ENCODE measurements at places on chromosomes 5 and 9.

DNA sequence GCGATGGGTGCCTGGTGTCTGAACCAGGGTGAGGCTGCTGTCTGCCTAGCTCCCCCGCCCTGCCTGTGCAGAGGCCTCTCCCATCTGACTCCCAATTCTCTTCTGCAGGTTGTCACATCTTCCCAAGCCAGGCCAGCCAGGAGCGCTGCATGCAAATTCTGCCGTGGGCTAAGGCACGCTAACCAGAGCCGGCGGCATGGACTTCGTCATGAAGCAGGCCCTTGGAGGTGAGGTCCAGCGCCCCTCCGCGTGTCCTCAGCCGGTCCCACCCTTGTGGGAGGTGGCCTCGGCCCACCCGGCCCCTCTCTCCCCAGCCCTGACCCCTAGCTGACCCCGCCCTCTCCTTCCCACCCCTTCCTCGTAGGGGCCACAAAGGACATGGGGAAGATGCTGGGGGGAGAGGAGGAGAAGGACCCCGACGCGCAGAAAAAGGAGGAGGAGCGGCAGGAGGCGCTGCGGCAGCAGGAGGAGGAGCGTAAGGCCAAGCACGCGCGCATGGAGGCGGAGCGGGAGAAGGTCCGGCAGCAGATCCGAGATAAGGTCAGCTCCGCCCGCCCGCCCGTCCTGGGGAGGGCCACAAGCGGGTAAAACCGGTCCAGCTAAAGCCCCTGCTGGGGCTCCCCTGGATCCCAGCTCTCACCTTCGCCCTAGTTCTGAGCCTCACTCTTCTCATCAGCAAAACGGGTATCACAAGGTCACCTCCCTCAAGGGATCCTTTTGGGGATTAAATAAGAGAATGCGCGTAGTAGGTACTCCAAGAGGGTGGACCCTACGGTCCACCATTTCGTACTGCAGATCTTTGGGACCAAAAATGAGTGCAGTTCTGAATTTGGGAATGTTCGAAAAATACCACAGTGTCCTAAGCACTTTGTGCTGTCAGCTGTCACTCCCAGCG is 7.4 kb downstream of the CPLX2 start:
- no peak for DNase-seq

DNA sequence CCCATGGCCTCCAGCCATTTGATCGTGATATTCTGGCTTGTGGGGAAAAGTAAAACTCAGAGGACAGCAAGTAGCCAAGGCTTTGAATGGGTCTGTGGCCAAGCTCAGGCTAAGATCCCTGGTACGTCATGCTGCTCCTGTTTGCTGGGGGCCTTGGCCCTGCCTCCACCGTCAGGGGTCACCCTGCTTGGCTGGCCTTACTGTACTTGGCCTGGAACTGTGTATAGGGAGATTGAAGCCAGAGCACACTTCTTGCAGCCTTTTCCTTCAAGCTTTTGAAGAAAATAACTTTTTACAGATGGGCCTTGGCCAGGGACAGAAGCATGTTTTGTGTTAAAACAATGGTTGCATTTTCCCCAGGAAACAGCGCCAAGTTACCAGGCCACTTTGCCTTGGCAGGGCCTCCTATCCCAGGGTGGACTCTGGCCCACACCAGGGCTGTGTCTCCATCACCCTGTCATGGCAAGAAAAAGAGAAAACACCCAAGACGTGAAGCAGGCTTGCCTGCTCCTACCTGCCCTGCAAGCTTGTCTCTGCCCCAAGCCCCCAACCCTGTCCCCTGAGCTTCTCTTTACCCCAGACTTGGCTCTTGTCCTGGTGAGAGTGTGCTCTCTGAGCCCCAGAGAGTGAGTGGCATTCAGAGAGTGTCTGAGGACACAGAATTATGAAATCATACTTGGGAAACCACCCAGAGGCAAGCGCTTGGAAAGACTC is 286.9 kb downstream of the GADD45G start:
- no peak for DNase-seq

GRCh38 chr9:19495186-19496028 is 86.6 kb downstream of the ACER2 start:
- DNase-seq: no peak

DNA sequence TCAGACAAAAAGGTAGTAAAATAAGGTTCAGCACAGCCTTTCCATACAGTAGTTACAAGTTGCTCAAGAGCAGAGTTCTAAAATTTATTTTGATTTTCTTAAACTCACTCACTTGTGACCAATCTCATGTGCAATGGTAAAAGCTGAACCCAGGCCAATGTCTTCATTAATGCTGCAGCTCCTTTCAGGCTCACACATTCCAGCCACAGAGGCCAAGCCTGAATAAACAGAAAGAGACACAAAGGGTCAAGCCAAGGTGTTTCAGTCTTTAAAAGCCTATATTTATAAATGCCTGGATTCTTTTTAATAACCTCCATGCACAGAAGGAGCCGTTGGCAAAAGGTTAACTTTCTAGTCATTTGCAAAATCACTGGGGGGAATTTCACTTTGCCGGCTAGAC is 152.5 kb downstream of the ADAMTS6 start:
- no peak for DNase-seq

DNA sequence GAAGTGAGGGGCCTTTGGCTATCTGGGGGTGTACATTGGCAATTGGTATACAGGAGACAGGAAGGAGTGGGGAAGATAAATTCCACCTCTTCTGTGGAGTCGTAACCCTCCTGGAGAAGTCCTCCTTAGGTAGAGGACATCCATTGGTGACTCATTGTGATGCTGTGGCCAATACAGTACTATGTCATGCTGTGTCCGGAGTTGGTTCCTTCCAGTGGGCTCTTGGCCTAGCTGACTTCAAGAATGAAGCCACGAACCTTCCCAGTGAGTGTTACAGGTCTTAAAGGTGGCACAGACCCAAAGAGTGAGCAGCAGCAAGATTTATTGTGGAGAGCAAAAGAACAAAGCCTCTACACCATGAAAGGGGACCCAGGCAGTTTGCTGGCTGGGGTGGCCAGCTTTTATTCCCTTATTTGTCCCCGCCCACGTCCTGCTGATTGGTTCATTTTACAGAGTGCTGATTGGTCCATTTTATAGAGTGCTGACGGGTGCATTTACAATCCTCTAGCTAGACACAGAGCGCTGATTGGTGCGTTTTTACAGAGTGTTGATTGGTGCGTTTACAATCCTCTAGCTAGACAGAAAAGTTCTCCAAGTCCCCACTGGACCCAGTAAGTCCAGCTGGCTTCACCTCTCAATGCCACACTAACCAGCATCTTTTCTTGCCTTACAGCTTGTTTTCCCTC is 37.3 kb upstream of the FBP1 start:
- no peak for DNase-seq

DNA sequence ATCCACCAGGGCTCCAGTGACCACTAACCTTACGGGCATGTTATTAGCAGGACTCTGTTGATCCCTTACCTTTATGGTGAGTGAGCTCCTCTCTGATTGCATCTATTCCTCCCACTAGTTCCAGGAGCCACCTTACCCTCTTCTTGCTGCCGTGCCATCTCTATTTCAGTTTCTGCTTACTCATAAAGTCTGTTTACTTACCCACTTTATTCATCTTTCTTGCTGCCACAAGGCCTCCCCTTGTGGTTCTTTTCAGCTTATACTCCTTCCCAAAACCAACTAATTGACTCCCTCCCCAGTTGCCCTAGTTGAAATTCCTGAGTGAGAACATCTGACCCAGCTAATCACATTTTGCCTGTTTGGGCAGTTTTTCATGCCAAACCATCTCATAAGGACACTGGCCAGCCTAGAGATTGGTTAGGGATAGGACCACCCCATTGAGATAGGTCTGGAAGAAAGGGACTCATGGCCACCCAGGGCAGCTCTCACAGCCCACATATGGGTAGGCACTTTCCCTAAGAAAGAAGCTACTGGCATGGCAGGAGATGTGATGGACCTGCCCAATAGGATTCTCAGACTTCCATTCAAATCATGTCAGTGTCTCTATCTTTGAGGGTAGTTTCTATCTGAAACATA is 412.7 kb downstream of the EFNA5 start:
- no peak for DNase-seq

DNA sequence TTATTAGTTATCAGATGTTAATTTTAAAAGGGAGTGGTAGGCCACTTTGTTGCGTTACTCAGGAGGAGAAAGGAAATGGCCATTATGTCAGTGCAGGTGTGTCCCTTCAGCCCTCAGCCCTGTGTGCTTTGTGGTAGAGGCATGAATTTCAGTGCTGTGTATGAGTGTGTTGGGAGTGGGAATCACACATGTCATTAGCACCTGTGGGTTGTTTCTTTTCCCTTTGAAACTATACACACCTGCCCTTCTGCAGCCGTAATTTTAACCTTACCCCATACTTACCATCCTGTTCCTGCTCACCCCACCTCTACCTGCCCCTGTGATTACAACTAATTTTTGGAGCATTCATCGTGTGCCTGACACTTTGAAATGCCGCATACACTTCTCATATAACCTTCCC is 156.4 kb downstream of the ARHGAP26 start:
- no peak for DNase-seq

DNA sequence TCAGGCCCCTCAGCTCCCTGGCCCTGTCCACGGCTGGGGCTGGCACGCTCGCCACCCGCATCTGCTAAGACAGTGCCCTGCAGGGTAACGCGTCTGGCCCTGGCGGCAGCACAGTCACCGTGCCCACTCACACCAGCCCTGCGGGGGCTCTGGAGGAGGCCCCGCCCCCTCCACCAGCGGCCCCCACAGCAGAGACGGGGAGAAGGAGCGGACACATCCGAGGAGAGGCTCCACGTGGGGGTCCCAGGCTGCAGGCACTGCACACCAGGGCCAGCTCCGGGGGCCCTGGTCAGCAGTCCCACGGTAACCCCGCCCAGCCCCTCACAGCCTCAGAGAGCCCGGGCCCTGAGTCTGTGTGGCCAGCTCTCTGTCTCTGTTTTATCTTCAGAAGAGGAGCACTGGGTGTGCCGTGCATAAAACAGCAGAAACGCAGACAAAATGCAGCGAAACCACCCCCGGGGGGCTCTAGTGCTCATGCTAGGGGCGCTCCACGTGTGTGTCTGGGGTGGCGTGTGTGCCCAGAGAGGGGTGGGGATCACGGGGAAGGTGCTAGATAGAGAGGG is 47.5 kb upstream of the NRARP start:
- no peak for DNase-seq

- DNase-seq: no peak
Observed at GRCh38 chr5:42595597-42595996, 161.0 kb upstream of the CCDC152 start.

GRCh38 chr5:123436201-123436600 is 13.0 kb upstream of the CEP120 start:
- DNase-seq: no peak

- no peak for DNase-seq
Observed at GRCh38 chr9:135413461-135413860, 66.1 kb upstream of the PPP1R26 start.

DNA sequence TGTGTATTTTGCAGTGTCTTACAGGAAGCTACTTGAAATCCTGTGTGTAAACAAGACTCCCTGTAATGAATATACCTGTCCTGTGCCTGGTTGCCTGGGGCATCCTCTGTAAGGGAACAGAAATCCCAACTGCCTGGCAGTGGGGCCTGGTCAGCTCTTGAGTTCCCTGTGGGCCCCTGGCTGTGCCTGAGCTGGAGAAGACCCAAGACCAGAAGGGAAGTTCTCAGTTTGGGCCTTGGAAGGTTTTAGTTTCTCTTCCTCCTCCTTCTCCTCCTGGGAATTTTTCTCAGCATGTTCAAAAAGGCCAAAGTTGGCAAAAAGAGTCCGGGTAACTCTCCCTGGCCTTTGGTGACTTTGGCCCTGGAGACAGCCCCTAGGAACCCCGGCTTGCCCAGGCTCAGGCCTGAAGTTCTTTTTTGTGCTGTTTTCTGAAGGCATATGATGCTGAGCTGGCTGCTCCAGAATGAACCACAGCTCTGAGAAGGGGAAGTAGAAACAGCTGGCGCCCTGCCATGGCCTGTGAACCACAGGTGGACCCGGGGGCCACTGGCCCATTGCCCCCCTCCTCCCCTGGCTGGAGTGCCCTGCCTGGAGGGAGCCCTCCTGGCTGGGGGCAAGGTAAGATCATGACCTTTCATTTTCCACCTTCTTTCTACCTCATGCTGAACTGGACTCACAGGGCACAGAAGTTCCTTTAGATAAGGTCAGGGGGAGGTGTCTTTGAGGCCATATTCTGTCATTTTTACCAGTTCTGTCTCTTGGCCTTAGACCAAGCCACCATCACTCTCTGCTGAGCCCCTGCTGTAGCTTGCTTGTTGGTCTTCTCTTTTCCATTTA is 5.8 kb downstream of the TMEM268 start:
- no peak for DNase-seq
